ENCODE measurements at places on chromosomes 16 and 17.

GRCh38 chr17:44601539-44601938 is 44.3 kb downstream of the FZD2 start:
- no peak for DNase-seq

- no peak for DNase-seq
These were observed 35.7 kb downstream of the SMARCE1 start for GRCh38 chr17:40611840-40612474.

- no peak for DNase-seq
These were observed 138.9 kb upstream of the CA10 start for GRCh38 chr17:52297230-52298010.

DNA sequence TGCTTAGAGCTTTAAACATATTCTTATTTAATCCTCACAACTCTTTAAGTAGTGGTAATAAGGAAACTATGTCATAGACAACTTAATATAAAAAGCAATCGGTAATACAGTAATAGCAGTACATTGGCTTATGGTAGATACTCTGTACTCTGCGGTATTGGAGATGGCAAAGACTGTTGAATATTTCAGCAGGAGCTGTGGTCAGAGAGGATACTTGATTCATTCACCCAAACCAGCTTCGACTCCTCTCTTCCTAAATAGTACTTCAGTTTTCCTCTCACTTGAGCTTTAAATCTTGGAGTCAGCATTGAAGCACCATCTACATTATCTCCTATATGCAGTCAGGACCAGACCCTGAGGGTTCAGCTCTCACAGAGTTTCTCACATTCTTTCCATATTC is 169.3 kb downstream of the CYB561 start:
- no peak for DNase-seq

- DNase-seq = no peak
These were observed 4.8 kb downstream of the RNF222 start for GRCh38 chr17:8392674-8393469.

DNA sequence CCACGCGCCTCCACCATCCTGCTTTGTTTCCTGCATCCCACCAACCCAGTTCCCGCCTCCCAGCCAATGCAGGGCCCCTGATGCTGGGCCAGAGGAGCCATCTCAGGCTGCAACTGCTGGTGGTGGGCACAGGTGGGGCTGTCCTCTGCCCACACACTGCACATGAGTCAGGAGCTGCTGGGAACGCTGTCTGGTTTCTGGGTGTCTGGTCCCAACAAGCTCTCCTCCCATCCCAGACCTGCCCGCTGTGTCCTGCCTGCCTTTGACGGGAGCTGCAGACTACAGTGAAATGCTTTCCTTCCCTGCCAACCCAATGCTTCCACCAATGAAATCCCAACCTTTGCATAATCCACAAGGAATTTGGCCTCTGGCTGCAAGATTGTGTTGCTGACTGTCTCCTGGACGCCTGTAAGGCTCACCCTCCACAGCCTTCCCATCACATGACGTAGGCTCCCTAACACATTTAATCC is 98.9 kb downstream of the N4BP1 start:
- DNase-seq = no peak

GRCh38 chr16:66459878-66460277 is 32.8 kb downstream of the BEAN1 start:
- no peak for DNase-seq

- no peak for DNase-seq
These were observed 64.2 kb upstream of the COX10 start for GRCh38 chr17:14004927-14005620.

DNA sequence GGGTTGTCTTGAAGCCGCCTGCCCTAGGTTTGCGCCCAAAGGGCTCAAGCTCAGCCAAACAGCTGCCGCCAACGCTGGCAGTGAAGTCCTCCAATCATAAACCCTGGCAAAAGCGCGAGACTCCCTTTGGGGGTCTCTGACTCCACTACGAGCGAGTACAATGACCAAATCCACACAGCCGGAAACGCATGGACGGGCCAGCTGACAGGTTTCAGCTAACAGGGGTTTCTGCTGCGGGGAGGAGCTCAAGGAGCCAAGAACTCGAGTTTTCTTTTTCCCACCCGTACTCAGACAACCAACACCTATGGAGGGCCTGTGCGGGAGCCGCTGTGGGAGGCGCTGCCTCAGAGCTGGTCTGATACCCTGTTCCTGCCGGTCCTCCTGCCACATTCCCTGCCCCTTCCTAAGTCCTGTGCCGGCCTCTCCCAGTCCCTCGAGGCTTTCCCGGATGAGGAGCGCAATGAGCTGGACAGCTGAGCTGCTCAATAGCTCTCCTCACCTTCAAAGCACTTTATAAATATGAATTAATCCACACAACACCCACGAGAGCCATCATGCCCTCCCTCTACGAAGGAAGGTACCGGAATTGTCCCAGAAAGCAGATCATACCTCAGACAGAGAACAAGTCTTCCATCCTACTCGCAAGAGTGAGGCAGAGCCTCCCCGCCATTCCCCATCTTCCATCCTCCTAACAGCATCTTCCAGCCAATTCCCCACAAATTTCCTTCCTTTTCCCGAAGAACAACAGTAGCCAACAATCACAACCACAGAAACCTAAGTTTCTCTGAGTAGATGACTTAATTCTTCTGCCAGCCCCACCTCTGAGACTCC is 6.1 kb downstream of the ABR start:
- no peak for DNase-seq

GRCh38 chr17:80182118-80182844 is 12.5 kb downstream of the CARD14 start:
- no peak for DNase-seq

- DNase-seq = no peak
These were observed 13.4 kb upstream of the PLLP start for GRCh38 chr16:57297856-57298255.

DNA sequence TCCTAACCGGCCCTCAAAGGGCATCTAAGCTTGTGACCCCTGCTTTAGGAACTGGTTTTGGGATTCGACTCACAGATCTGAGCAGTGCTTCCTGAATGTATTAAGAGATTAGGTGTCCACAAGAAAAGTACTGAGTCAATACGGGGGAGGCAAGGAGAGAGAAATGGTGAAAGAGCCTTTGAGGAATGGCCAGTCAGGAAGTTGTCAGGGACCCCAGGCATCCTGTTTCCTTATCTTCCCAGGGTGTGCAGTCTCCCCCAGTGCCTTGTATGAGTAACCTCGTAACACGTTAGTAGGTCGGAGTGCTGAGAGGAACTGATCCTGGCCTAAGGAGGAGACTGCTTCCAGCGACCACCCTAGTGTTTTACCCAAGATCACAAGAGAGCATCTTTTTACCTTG is 16.4 kb upstream of the TMED6 start:
- no peak for DNase-seq

- no peak for DNase-seq
These were observed 1.4 kb downstream of the NXPH3 start for GRCh38 chr17:49576917-49577649.

- DNase-seq = peak; percentile 53
These were observed 118.1 kb downstream of the STXBP4 start for GRCh38 chr17:55086635-55087058.

DNA sequence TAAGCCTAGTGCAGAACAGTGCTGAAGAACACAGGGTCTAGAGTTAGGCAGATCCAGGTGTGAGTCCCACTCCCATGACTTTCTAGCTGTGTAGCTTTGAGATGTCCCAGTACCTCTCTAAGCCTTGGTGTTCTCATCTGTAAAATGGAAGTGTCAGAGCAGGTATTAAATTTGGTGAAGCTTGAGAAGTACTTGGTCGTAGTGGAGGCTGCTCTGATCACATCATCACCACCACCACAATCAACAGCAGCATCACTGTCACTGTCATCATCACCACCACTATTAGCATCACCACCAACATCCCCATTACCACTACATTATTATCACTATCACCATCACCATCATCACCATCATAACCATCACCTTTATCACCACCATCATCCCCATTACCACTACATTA is 132.1 kb downstream of the CMIP start:
- no peak for DNase-seq

- no peak for DNase-seq
These were observed 3.1 kb upstream of the SDK2 start for GRCh38 chr17:73647301-73647695.

GRCh38 chr17:73759324-73759723 is 115.1 kb upstream of the SDK2 start:
- DNase-seq = no peak

GRCh38 chr17:79651761-79652160 is 40.9 kb upstream of the RBFOX3 start:
- no peak for DNase-seq

DNA sequence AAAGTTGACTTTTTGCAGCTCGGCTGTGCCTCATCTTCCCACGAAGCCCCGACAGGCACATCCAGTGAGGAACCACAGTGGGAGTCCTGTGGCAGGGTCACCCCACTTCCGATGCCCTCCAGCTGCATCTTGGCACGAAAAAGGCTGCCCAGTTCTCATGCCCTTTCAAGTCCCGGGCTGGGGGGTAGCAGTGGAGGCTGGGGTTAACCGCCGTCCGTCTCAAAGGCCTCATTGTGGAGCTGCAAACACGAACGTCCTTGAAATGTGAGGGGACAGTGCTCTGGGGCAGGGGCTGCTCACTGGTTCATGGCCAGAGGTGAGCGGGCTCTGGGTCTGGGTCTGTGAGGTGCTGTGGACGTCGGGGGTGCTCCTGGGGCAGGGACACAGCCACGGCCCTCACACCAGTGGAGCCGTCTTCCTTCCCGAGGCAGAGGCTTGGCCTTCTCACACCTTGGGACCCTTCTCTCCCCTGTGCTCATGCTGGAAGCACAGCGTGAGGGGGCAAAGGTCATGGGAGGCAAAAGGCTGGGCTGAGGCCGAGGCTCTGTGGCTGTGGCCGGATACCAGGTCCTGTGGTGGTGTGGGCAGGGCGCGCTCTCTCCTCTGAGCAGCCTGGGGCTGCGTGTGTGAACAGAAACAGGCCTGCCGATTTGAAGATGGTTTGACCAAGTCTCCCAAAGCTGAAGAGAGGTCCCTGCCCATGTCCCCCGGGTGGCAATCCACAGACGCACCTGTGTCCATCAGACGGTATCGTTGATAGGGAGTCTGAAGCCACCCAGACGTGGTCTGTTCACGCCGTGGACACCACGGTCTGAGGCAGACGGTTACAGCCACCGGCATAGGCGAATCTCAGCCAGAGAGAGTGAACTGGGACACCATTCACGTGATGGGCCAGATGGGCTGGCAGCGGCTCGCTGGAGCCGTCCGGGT is 3.1 kb upstream of the MC1R start:
- DNase-seq = no peak

DNA sequence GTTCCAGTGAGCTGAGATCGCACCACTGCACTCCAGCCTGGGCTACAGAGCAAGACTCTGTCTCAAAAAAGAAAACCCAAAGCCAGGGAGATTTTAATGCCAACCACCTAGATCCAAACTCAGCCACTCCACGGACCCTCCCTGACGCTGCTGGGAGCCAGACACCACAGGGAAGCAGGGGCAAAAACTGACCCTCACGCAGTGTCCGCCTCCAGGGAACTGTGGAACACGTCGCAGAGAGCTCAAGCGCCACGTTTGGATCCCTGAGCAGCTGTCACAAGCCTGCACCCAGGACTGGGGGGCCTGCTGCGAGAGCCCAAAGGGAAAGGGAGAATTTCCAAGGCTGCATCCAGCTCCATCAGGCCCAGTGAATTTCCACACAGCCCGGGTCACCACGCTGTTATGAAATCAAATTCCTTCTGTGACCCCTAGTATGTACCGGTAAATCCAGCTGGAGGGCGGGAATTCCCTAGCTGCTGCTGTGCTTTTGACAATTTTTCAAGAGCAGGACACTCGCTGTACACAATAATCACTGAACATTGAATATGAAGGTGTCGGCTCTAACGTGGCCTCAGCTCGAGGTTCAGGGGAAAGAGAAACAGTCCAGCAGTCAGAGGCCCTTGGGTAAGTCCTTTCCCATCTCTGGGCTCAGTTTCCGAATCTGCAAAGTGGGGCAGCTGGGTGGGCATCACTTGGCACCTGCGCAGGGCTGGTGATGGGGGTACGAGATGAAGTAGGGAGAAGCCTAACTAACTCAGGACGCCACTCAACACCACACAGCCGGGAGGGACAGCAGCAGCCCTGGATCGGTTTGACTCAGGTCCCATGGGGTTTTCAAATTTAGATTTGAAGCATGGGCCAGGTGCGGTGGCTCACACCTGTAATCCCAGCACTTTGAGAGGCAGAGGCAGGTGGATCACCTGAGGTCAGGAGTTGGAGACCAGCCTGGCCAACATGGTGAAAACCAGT is 8.6 kb downstream of the CARHSP1 start:
- DNase-seq = no peak

DNA sequence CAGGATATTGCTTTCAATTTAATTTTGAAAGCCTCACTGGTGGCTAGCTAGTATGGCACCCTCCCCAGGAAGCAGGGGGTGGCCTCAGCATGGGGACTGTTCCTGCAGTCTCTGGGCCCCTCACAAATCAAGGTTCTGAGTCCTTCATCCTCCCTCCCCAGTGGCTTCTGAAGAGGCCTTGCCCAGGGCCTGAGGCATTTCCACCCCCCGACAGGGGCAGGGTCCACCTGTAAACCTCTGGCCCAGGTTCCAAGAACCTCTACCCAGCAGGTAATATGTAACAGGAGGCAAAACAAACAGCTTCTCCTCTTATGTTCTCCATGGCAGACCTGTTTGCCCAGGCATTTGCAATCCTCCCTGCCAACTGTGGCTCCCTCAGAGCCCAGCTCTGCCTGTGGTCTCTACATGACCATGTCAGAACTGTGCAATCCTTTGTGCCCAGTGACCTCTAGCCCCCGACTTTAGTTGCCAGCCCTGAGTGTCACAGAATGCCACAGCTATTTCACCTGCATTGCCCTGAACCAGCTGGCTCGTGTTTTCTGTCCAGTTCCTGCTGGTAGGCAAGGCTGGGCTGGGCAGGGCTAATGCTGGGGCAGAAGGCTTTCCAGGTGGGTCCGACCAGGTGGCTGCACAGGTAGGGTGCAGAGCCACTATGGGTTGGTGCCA is 14.3 kb downstream of the ACSF2 start:
- DNase-seq = no peak

GRCh38 chr17:73396431-73397277 is 84.9 kb upstream of the CDC42EP4 start:
- DNase-seq = peak; percentile 84

DNA sequence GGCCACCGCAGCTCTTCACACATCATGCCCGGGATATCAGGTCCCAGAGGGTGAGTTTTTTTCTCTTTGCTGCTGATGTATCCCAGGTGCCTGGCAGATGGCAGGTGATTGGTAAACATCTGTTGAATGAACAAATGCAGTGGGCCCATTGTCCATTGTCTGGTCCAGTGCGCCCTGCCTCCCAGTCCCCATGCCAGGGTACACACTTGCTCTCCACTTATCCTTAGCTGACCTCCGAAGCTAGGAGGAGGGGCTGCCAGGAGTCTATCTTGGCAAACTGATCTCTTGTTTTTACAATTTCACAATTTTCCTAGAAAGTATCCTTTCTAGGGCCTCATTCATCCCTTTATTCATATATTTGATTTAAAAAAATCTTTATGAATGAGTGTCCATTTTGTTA is 196.0 kb downstream of the RAB11FIP4 start:
- DNase-seq = no peak

- no peak for DNase-seq
These were observed 9.1 kb downstream of the FLCN start for GRCh38 chr17:17227608-17228520.

GRCh38 chr17:69724238-69724637 is 309.7 kb downstream of the MAP2K6 start:
- no peak for DNase-seq

All from smooth muscle cell of the brain vasculature (primary cell).